ENCODE measurements at places on chromosomes 4 and X.
A peak's percentile ranks its signal among the peaks of the same experiment; 100 is the strongest.

DNA sequence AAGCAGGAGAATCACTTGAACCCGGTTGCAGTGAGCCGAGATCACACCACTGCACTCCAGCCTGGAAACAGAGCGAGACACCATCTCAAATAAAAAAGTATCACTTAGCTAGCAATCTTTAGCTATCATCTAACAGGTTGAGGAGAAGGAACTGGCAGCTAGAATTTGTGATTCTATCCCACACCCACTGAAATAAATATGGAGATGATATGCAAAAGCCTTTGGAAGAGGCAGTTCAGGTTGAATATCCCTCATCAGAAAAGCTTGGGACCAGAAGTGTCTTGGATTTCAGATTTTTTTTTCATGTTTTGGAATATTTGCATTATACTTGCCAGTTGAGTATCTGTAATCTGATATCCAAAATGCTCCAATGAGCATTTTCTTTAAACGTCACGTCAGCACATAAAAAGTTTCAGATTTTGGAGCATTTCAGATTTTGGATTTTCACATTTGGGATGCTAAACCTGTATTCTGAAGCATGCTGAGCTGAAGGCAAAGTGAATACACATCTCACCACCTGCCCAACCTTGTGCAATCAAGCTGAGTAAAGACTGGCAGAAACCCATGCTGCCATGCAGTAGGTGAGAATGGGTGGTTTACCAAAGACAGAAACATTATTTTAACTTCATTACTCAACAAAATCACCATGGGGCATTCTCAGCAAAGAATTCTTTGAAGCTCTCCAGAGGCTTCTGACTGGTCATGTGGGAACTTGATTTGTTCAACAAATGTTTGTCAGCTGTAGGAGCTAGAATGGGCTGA lies 159.3 kb downstream of the SH3KBP1 start:
- no peak for DNase-seq

- DNase-seq: no peak
These were observed 8.6 kb downstream of the SRPX start for GRCh38 chrX:38211891-38212635.

- DNase-seq: no peak
These were observed 27.1 kb upstream of the MAP9 start for GRCh38 chr4:155403886-155404285.

GRCh38 chr4:140374130-140374477 lies 658 bp downstream of the SCOC start:
- no peak for DNase-seq

DNA sequence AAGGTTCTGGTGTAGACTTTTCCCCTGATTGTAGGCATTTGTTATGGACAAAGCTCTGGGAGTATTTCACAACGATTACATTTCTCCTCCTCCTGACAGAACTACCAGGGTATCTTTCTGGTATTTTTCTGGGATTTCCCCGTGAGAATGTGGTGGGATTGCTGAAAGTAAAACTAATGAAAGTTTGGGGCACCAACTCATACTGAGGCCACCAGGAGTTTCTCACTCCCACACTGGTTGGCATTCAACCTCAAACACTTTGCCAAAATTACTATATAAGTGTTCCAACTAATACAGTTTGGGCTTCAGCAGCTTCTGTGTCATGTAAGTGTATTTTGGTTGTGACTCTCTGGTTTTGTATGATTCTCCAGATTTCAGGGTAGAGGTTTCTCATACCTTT lies 855.1 kb downstream of the GLUD2 start:
- DNase-seq: no peak

- no peak for DNase-seq
These were observed 24.8 kb downstream of the CDKN2AIP start for GRCh38 chr4:183469285-183469684.

- no peak for DNase-seq
These were observed 196.4 kb upstream of the RADX start for GRCh38 chrX:106415276-106415895.

- peak; percentile 56 for DNase-seq
These were observed at the start of gene SH3RF1 for GRCh38 chr4:169270810-169271691. TSS of gene SH3RF1 (minus strand) at chr4:169270956. CDS start at chr4:169269212, 1,744 bp downstream.

GRCh38 chr4:143402776-143403552 lies 66.3 kb downstream of the GAB1 start:
- DNase-seq: no peak

All from cortex of kidney (tissue), 1 donor.